Omental fat pad (tissue), 4 donors: ENCODE measurements at places on chromosomes 2 and 18. TPM values are rescaled to one million over a fixed set of nuclear protein-coding genes. Genes with fewer than 3 reads are reported as not detected.

DNA sequence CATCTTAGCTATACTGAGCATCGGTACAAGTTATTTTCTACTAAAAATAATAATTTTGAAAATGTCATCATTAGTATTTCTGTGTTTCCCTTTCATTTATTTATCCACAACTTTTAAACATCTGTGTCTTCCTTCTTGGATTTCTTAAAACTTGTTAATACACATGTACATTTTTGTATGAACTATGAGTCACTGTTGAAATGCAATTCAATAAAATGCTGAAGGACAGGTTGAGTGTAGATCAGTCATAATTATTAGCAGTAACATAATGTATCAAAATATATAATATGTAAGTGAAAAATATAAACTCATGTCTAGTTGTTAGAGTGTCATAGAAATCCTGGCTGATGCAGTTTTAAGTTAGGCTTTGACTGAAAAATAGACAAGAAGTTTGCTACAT lies 115.9 kb downstream of the MEIS1 start:
- DNase-seq = no peak

Gene EMILIN1
- 62.7 TPM for total RNA-seq

Gene LOXHD1
- 1.7 TPM for total RNA-seq

DNA sequence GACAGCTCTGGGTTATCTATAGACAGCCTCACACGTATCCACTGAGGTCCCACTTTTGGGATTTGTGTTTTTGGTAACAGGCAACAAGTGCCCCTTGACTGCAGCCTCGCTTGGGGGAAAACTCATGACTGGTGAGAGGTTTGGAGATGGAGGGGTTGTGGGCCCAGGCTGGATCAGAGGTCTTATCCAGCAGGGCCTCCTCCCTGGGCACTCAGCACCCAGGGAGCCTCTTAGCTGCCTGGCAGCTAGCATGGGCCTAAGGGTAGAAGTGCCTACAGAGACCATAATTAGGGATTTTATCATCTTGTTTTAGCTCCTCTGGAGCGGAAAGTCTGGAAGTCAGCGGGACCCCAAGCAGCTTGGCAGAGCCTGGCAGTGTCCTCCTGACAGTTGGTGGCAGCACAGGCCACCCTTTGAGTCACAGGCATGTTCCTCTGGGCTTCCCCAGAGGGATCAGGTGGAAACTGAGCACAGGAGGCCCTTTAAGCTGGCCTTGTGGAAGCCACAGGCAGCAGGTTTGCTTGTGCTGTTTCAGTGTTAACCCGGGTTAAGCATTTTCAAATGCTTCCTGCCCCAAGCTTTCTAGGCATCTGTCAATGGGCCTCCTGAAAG lies 143.1 kb downstream of the KCTD1 start:
- DNase-seq = no peak

Gene SERPINB3
- not detected for total RNA-seq

- DNase-seq = no peak
Observed at GRCh38 chr18:23316988-23317387, 136.1 kb upstream of the RIOK3 start.

Gene ARHGAP25
- total RNA-seq = 15.0 TPM

- no peak for DNase-seq
Observed at GRCh38 chr2:95047629-95048510, 22.4 kb downstream of the MAL start.

Gene LYPD1
- total RNA-seq = not detected

DNA sequence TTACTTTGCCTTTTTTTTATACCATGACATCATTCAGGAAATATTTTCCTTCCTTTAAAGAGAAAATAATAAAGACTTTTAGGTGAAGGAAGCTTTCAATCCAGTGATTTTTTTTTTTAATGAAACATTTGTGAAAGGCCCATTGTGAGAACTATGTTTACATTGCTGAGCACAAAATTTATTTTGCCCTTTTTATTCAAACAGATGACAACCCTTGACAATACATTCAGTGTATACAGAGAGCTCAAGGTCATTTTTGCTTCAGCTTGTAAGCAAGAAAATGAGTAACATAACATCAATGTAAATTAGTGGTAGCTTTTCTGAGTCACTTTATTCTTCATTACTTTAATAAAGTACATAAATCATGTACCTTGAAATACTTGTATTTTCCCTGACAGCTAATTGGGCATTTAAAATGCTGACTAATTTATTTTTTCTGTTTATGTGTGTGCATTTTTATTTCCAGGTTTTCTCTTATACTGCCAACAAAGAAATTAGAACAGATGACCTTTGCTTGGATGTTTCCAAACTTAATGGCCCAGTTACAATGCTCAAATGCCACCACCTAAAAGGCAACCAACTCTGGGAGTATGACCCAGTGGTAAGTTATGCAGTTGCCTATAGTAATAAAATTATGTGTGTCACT lies 121.6 kb downstream of the GALNT1 start:
- DNase-seq = no peak
